ENCODE measurements at places on chromosomes 16 and 17.

DNA sequence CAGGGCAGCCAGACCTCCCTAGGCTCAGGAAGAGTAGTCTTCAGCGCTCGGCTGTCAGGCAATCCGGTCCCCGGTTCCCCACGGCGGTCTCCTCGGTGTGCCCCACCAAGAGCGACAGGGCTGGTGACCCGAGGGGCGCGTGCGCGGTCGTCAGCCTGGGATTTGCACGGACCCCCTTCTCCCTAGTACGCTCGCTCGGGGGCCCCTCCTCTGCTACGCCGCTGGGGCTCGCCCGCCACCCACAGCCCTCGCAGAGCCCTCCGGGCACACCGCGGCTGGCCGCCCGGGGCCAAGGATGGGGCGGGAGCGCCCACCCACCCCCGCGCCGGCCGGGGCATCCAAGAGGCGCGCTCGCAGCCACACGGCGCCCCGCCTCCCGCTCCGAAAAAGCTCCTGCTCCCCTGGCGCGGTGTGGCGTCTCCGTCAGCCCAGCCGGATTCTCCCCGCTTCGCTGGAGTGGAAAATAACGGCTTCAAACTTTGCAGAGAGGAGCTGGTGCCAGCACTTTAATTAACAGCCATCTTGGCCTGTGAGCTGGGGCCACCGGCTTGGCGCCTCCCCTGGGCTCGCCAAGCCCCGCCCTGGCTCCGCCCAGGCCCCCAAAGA, 2.1 kb upstream of the C1QL1 start:
- no peak for DNase-seq

- no peak for DNase-seq
These were observed 622 bp downstream of the CUEDC1 start for GRCh38 chr17:57954397-57955182.

- DNase-seq = peak; percentile 74
These were observed 477 bp downstream of the NTAN1 start for GRCh38 chr16:15055141-15056053.

- no peak for DNase-seq
These were observed 132.2 kb downstream of the SKAP1 start for GRCh38 chr17:48297825-48298224.

DNA sequence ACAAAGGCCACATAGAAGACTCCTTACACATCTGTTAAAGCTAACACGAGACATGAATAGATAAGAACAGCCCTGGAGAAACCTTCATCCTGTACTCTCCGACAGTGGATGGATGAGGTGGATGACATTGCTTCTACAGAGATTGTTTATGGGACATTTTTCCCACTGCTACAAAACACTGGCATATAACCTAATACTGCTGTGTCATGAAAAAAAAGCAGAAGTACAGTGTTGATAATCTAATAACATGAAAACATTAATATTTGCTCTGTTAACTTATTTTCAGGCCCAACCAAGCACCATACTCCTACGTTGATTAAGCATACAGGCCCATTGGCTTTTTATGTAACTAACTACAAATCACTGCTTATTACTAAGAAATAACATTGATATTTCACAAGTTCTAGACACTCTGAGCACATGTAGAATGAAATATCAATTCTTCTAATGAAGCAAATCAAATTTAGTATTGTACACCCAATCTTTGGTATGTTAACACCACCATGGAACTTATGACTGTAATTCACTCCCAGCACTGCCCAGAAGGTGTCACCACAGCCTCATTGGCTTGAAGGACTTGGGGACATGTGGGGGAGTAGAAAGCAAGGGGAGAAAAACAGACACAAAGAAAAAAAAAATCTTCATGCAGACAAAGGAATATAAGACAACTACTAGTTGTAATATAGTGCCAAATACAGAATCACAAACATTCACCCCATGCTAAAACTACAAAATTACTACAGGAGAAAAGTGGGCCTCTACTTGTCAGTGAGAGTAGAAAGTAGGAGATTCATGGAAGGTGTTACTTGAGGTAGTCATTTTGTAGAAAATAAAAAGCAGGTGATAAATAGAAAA, 330.0 kb upstream of the PMFBP1 start:
- DNase-seq = peak; percentile 25

- DNase-seq = no peak
These were observed 46.2 kb downstream of the ZFPM1 start for GRCh38 chr16:88499292-88499691.

GRCh38 chr16:69763599-69763942, 1.4 kb downstream of the WWP2 start:
- no peak for DNase-seq

DNA sequence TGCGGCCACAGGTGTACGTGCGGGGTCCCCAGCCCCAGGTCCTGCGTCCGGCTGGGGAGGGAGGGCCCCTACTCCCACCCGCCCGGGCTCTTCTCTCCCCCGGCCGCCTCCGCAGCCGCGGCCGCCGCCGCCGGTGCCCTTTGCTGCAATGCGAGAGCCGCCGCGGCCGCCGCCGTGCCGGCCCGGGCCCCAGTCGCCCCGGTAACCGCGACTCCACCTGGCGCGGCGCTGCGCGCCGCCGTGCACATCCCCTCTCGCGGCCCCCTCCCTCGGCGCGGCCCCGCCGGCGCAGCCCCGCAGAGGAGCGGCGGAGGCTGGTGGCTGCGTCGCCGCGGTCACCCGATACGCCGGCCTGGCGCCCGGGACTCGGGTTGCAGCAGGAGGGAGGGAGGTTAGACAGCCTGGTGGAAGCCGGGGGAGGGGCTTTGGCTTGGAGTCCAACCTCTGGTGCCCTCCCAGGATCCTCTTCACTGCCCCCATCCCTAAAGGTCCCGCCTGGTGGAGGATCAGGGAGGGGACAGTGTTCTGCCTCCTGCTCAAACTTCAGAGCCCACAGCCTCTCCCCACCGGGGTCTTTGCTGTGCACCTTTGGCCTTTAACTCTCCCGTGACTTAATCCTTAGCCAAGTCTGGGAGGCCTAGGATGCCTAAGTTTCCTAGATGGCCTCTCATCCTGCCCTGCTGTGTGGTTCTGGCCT, 32.9 kb downstream of the SRCIN1 start:
- no peak for DNase-seq

GRCh38 chr17:2397247-2398171, 3.4 kb downstream of the MNT start:
- no peak for DNase-seq

DNA sequence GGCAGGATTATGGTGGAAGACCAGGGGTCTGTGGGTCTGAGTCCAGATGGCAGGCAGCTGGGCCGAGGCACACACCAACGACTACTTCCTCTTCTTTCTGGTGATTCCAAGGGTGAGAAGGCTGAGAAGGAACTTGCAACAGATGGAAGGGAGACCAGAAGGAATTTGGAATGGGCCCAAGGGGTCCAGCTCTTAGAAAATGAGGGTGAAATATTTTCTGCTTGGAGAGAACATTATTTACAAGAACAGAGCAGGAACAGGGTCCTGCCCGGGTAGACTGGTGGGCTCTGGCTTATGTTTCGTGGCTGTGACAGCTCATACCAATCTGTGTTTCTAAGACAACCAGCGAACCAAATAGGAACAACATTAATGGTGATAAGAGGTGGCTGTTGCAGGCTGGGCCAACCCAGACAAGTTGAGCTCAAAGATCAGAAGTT, 36.6 kb downstream of the CCDC42 start:
- DNase-seq = no peak

GRCh38 chr16:9170470-9170869, 79.0 kb downstream of the HAPSTR1 start:
- DNase-seq = no peak

- DNase-seq = peak; percentile 64
These were observed 10.4 kb downstream of the PRR11 start for GRCh38 chr17:59165933-59166342.

DNA sequence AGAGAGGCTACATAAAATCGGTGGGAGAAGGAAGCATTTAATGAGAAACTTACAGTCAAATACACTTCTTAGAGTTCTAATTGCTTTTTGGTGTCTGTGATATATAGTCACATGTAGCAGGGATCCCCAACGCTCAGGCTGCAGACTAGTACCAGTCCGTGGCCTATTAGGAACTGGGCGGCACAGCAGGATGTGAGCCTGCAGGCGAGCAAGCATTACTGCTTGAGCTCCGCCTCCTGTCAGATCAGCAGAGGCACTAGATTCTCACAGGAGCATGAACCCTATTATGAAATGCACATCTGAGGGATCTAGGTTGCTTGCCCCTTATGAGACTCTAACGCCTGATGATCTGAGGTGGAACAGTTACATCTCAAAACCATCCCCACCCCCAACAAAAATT, 158.5 kb downstream of the TANC2 start:
- no peak for DNase-seq

- DNase-seq = no peak
These were observed 258.1 kb upstream of the SALL1 start for GRCh38 chr16:51409001-51409675.

GRCh38 chr16:79664407-79664806, 63.9 kb upstream of the MAF start:
- no peak for DNase-seq

DNA sequence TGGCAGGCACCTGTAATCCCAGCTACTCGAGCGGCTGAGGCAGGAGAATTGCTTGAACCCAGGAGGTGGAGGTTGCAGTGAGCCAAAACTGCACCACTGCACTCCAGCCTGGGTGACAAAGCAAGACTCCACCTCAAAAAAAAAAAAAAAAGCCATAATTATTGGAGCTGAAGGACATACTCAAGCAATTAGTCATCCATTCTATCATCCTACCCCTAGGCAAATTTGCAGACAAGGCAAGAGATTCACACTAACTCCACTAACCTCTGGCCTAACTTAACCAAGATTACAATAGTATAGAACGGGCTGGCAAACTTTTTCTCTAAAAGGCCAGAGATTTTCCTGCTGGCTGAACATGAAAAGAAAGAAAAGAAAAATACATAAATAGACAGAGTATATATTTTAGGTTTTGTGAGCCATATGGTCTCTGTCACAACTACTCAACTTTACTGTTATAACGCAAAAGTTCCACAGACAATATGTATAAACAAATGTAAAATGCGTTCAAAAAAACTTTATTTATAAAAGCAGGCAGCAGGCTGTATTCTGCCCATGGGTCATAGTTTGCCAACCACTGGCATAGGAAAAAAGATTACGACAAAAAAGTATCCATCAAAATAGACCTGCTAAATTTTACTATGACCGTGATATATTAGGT, 29.7 kb downstream of the BRIP1 start:
- no peak for DNase-seq

- no peak for DNase-seq
These were observed 48.5 kb upstream of the CCL2 start for GRCh38 chr17:34206569-34206968.

DNA sequence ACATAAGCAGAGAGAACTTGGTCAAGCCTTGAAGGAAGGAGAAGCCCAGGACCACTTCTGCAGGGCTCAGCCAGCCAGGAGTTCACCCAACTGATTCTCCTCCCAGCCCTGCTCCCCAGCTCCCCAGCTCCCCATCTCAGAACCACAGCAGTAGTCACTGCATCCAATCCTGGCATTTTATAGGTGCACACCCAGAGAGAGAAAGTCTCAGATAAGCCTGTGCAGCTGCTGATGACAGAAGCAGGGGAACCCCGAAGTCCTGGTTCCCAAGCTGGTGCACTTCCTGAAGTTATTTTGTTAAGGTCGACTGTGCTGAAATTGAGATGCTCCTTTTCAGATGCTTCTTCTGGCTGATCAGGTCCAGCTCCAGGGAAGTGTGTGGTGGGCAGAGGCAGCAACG, 6.6 kb downstream of the RNF112 start:
- DNase-seq = peak; percentile 4

GRCh38 chr16:51041546-51041945, 109.5 kb downstream of the SALL1 start:
- DNase-seq = no peak

DNA sequence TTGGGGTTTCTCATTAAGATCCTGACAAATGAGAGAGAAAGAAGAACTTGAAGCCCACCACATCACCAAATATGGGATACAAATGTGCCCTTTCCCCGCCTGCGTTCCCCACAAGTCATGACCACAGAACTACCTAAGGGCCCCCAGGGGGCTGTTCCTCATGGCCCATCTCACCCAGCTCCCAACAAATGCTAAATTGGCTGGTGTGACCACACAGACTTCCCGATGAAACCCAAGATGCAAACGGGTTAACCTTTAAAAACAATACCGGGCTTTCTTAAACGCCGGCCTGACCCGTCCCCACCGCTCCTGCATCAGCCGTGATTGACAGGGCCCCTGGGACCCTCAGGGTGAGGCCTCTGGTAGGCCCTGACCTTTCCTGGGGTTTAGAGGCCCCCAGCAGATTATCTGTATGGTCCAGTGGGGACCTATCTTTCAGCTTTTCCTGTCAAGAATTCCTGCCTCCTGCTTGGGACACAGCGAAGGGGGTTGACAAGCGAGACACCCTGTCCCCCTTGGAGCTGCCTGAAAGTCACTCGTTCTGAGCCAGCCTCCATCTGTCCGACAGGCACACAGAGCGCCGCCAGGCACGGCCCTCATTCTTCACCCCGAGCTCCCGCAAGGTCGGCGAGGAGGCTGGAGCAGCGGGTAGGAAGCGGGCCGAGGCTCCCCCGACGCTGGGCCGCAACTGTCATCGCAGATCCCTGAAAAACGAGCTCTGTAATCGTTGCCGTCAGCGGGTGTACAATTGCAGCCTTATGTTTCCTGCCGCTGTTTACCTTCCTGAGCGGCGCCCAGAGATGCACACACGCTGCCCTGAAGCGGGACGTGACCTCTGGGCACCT, 300.1 kb downstream of the FOXL1 start:
- DNase-seq = no peak

- no peak for DNase-seq
These were observed 46.4 kb downstream of the TMEM100 start for GRCh38 chr17:55676274-55676673.

- no peak for DNase-seq
These were observed 52.5 kb downstream of the ZNF778 start for GRCh38 chr16:89269805-89270665.

DNA sequence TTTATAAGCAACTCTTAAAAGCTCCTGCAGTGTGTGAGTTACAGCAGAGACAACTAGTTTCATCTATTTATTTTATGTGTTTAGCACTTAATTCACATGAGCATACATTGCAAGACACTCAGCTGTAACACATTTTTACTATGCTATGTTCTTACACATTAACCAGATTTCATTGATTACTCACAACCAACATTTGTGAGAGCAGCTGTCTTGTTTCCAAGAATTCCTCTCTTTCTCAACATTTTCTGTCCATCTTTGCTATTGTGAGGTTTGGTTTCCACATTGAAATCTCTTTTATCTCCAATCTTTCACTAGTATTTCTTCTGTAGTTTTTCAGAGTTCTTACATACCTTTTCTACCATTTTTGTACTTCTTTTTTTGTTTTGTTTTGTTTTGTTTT, 51.2 kb downstream of the COPRS start:
- no peak for DNase-seq

DNA sequence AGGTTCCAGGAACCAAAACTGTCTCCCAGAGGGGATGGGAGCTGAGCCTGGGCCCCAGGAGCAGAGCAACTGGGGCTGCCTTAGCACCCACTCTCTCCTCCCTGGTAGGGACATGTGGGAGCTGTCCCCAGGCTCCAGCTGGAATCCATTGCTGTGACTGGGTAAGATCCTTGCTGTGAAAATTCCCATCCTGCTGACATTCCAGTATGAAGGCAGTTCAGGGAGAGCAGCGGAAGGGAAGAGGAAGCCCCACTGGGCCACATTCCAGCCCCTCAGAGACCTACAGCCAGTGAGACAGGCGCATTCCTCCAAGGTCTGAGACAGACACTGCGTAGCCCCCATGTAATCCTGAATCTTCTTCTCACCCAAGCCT, 24.2 kb downstream of the MYO18A start:
- no peak for DNase-seq
